ENCODE measurements at places on chromosomes 13 and 19.

- DNase-seq = no peak
Measured at GRCh38 chr13:25329706-25330105, 28.3 kb downstream of the NUP58 start.

- no peak for DNase-seq
Measured at GRCh38 chr13:23723471-23723870, 153.3 kb downstream of the TNFRSF19 start.

DNA sequence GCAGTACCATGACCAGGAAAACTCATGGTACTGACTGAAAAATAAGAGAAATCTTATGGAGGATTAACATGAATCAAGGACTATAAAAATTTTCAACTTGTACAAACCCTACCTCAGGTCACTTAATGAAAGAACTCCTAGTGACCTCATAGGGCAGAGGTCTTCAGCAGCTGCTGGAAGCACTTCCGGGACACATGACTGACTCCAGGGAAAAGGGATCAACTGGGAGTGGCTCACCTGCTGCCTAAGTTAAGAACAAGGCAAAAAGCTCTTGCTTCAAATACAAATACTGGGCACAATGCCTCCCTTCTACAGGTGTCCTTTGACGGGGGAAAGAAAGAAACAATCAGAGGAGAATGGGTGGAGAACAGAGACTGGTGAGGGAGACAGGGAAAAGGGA, 18.6 kb downstream of the DOCK9 start:
- no peak for DNase-seq

DNA sequence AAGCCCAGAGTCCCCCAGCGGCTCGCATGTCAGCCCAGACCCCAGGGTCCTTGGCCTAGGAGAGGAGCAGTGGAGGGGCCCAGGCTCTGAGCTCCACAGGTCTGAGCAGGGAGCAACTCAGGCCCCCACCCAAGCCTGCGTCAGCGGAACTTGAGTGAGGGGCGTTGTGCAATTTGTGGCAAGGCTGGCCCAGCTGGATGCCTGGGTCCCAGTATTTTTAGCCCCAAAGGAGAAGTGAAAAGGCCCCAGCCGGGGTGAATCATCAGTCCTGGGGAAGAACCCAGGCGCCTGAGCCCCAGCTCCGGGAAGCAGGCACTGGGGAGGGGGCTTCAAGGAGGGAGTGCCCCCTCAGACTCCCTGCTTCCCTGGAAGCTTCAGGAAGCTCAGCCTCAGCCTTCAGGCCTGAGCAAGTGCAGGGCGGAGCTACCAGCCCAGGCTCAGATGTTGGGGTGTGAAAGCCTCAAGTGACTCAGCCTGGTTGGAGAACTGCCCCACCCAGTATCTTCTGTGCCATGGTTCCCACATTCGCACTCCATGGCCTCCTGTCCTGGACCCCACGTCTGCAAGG, 7.2 kb downstream of the MED29 start:
- DNase-seq = no peak

- no peak for DNase-seq
Measured at GRCh38 chr19:39525205-39525604, 7.4 kb downstream of the EID2B start.

DNA sequence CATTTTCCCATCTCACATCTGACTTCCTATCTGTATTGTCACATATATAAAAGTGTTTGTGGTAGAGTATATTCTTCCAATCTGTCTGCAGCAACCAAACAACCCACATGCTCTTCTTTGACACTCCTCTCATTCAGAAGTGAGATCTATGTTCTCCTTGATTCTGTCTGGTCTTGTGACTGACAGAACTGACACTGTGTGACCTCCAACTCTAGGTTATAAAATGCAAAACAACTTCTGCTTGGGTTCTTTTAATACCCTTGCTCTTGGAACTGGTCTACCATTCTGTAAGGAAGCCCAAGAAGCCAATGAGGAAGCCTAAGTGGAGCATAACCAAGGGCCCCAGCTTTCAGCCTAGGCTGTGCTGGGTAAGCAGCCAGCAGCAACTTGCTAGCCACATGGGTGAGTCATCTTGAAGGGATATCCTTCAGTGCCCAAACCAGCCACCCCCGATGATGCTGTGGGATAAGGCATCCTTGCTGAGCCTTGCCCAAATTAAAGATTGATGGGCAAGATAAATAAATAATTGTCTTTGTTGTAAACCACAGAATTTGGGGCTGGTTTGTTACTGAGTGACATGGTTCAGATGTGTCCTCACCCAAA, 18.4 kb upstream of the ITM2B start:
- DNase-seq = no peak

DNA sequence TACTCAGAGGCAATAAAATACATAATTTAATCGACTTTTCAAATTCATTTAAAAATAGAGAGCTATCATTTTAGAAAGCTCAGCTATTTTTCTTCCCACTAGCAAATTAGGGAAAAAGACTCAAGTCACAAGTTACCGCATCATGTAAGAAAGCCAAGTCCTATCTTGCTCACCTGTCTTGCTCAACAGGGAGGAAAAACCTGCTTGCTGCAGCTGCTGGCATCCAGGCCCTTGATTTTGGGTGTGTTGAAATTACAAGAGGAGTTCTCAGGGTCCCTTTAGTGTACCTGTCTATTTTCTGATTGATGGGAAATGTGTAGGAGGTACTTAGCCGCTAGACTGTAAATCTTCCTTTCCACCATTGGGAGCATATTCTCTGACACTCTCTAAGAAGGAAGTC, 22.2 kb downstream of the SLC10A2 start:
- DNase-seq = no peak

- DNase-seq = no peak
Measured at GRCh38 chr13:50441130-50441529, 402.4 kb downstream of the DLEU7 start.

- DNase-seq = peak; percentile 11
Measured at GRCh38 chr19:34220472-34221063, 33.8 kb upstream of the GARRE1 start.

DNA sequence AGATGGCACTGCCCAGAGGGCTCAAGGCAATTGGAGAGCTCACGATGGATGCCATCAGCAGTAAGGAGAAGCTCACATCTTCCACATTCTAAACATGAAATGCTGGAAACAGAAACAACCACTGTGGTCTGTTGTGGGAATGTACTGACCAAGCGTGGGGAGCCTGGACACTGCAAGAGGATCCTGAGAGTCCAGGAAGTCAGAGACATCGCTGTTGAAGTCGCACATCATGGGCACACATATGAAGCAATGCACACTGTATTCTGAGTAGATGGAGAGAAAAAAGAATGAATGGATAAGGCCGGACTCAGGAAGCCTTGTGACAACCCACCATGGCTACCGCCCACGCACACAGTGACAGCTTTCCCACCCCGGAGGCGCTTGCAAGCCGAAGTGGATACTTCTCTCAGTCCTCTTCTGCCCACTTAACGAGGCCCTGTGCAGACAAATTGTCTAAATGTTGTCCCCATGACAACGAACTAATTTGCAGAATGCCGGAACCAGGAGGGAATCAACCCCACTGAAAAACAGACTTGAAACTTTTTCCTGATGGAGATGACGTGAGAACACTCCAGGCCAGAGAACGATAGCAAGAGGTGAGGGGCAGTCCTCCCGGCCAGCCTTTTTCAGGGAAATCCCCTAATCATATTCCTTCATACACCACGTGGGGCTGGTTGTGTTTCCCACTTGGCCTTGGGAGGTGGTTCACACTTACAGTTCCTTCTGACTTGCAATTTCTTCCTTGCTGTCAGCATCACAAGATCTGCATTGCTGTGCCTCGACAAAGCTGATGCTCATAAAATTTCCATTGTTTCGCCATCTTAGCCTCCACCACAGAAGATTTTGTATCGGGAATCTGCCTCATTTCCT, 109.6 kb upstream of the SERP2 start:
- no peak for DNase-seq

GRCh38 chr13:39244561-39245230, 206.4 kb downstream of the NHLRC3 start:
- DNase-seq = no peak

- no peak for DNase-seq
Measured at GRCh38 chr19:16263141-16263761, 61.4 kb upstream of the KLF2 start.

DNA sequence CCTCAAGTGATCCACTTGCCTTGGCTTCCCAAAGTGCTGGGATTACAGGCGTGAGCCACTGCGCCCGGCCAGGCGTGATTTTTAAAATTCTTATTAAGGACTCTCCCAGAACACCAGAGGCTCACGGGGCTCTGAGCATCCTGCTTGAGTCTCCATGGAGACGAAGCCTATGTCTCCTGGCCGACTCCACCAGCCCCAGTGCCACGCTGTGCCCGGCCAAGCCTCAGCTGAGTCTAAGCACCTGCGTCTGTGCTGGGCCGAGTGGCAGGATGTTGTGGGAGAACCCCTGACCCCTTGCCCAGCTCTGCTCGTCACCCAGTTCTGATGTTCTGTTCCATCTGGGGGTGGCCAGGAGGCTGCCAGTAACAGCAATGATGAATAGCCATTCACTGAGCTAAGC, 3.9 kb upstream of the CELF5 start:
- DNase-seq = no peak
